ENCODE measurements at places on chromosomes 7 and 10. TPM values are rescaled to one million over a fixed set of nuclear protein-coding genes. Genes with fewer than 3 reads are reported as not detected.

FGFBP3 gene
- 4.6 TPM for polyA plus RNA-seq

SORCS1 gene
- 0.71 TPM for polyA plus RNA-seq

NACAD gene
- polyA plus RNA-seq, result 110 TPM

FFAR4 gene
- polyA plus RNA-seq, result 0.78 TPM

CDK14 gene
- 13.5 TPM for polyA plus RNA-seq

PRXL2A gene
- 178 TPM for polyA plus RNA-seq

NUTM2A gene
- polyA plus RNA-seq, result 1.5 TPM

SPDYE2 gene
- polyA plus RNA-seq, result not detected

C7orf33 gene
- polyA plus RNA-seq, result not detected

SEMA3E gene
- polyA plus RNA-seq, result 0.31 TPM

COL1A2 gene
- 36.7 TPM for polyA plus RNA-seq

PTN gene
- polyA plus RNA-seq, result 169 TPM

TMEM120A gene
- polyA plus RNA-seq, result 38.3 TPM

OR6B1 gene
- not detected for polyA plus RNA-seq

SPOCK2 gene
- polyA plus RNA-seq, result 189 TPM

FIS1 gene
- 326 TPM for polyA plus RNA-seq

STK31 gene
- polyA plus RNA-seq, result not detected

HECTD2 gene
- polyA plus RNA-seq, result 3.1 TPM

ITIH2 gene
- 0.54 TPM for polyA plus RNA-seq

HNRNPA2B1 gene
- polyA plus RNA-seq, result 772 TPM

CXCL12 gene
- 11.5 TPM for polyA plus RNA-seq

ACSL5 gene
- polyA plus RNA-seq, result 5.0 TPM

ANXA8 gene
- not detected for polyA plus RNA-seq

NPC1L1 gene
- not detected for polyA plus RNA-seq

KIAA1549 gene
- 31.8 TPM for polyA plus RNA-seq

GPR15LG gene
- not detected for polyA plus RNA-seq

MYPN gene
- not detected for polyA plus RNA-seq

FKBP6 gene
- not detected for polyA plus RNA-seq

ANTXRL gene
- polyA plus RNA-seq, result not detected

SGCE gene
- 56.2 TPM for polyA plus RNA-seq

SAP25 gene
- polyA plus RNA-seq, result 0.81 TPM

SMO gene
- 6.1 TPM for polyA plus RNA-seq

TRPV6 gene
- not detected for polyA plus RNA-seq

Data from brain (organoid and tissue), 16 donors.